Transverse colon (tissue), 4 donors: ENCODE measurements at places on chromosomes 7 and 10. TPM values are rescaled to one million over a fixed set of nuclear protein-coding genes. Genes with fewer than 3 reads are reported as not detected.

IRF5 gene
- total RNA-seq: 3.7 TPM

GRCh38 chr7:73909051-73909941 lies 48.3 kb downstream of the TMEM270 start:
- DNase-seq: no peak

GRCh38 chr7:28759475-28759971 lies 198.6 kb downstream of the TRIL start:
- DNase-seq: no peak

- DNase-seq: no peak
These were observed 1.6 kb upstream of the TASOR2 start for GRCh38 chr10:5683065-5683464.
